ENCODE measurements at places on chromosomes 6 and 20. TPM values are rescaled to one million over a fixed set of nuclear protein-coding genes. Genes with fewer than 3 reads are reported as not detected.

The PKIB gene
- not detected for total RNA-seq

The PSORS1C1 gene
- total RNA-seq, result 0.27 TPM

The CCR6 gene
- 0.54 TPM for total RNA-seq

The TMEM170B gene
- total RNA-seq, result 1.6 TPM

The CDK5RAP1 gene
- 21.8 TPM for total RNA-seq

The NOX3 gene
- total RNA-seq, result not detected

DNA sequence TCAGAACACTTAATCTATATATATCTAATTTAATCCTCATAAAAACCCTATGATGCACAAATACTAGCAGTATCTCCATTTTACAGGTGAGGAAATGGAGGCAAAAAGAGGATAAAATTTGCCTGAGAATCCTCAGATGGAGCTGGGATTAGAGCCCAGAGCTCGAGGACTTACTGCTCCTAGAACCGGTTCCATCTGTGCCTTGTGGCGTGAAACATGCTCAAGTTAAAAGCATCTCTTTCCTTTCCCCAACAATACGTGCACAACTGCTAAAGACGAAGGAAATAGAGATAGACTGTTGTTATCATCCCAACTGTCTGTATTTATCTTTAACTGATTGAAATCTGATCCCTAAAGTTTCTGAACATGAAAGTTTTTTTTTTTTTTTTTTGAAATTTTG, 367.6 kb upstream of the SOX4 start:
- no peak for DNase-seq

GRCh38 chr6:28485482-28485881, 30.1 kb downstream of the GPX6 start:
- DNase-seq, result no peak

DNA sequence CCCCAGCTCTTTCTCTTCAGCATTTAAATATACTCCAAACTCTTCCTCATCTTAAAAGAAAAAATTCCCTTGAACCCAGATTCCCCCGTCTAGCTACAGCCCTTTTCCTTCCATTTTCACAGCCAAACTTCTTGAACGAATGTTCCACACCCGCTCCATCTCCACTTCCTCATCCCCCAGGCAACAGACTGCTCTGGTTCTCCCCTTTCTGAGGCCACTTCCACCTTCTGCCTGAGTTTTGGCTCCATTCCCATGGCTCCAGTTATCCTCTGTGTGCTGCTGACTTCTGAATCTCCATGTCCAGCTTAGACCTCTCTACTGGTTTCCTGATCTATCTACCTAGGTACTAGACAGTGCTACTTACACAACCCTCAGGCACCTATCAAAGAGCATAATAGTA, 106.4 kb downstream of the RALGAPA2 start:
- DNase-seq, result no peak

DNA sequence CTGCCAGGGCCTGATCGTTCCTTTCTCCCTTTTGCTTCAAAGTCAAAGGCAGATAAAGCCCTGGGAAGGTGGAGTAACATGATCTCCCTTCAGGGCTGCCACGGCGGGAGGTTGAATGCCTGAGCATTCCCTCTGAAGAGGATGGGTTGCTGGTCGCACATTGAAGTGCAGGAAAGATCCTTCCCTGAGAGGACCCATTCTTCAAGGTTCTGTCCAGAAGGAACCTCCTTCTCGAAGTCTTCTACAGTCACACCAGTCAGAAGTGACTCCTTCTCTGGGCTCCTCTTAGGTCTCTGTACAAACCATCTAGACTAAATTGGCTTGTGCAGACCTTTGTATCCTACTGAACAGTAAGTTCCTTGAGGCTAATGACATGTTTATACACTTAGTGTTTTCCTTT, 192.6 kb upstream of the VGLL2 start:
- DNase-seq, result no peak

GRCh38 chr6:14328163-14328562, 210.6 kb downstream of the CD83 start:
- DNase-seq, result no peak

GRCh38 chr20:34199183-34199582, 42.0 kb upstream of the ASIP start:
- no peak for DNase-seq

- no peak for DNase-seq
Observed at GRCh38 chr6:3318821-3319540, 60.2 kb downstream of the PSMG4 start.

GRCh38 chr6:105880030-105880492, 206.1 kb upstream of the PRDM1 start:
- no peak for DNase-seq

- DNase-seq, result no peak
Observed at GRCh38 chr20:51434580-51435247, 107.8 kb downstream of the NFATC2 start.

GRCh38 chr6:31805939-31806469, 762 bp downstream of the LSM2 start:
- no peak for DNase-seq

DNA sequence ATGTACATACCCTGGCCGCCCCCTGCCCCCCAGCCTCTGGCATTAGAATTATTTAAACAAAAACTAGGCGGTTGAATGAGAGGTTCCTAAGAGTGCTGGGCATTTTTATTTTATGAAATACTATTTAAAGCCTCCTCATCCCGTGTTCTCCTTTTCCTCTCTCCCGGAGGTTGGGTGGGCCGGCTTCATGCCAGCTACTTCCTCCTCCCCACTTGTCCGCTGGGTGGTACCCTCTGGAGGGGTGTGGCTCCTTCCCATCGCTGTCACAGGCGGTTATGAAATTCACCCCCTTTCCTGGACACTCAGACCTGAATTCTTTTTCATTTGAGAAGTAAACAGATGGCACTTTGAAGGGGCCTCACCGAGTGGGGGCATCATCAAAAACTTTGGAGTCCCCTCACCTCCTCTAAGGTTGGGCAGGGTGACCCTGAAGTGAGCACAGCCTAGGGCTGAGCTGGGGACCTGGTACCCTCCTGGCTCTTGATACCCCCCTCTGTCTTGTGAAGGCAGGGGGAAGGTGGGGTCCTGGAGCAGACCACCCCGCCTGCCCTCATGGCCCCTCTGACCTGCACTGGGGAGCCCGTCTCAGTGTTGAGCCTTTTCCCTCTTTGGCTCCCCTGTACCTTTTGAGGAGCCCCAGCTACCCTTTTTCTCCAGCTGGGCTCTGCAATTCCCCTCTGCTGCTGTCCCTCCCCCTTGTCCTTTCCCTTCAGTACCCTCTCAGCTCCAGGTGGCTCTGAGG, 7.6 kb downstream of the CDKN1A start:
- DNase-seq, result no peak

GRCh38 chr20:1693427-1693826, 35.8 kb upstream of the SIRPG start:
- no peak for DNase-seq

- DNase-seq, result no peak
Observed at GRCh38 chr6:82712389-82712788, 348.8 kb downstream of the TPBG start.

Measured in hematopoietic multipotent progenitor cell (in vitro differentiated cells).